GM03348 (cell line): ENCODE measurements at places on chromosomes 12 and 14.
A peak's percentile ranks its signal among the peaks of the same experiment; 100 is the strongest.

DNA sequence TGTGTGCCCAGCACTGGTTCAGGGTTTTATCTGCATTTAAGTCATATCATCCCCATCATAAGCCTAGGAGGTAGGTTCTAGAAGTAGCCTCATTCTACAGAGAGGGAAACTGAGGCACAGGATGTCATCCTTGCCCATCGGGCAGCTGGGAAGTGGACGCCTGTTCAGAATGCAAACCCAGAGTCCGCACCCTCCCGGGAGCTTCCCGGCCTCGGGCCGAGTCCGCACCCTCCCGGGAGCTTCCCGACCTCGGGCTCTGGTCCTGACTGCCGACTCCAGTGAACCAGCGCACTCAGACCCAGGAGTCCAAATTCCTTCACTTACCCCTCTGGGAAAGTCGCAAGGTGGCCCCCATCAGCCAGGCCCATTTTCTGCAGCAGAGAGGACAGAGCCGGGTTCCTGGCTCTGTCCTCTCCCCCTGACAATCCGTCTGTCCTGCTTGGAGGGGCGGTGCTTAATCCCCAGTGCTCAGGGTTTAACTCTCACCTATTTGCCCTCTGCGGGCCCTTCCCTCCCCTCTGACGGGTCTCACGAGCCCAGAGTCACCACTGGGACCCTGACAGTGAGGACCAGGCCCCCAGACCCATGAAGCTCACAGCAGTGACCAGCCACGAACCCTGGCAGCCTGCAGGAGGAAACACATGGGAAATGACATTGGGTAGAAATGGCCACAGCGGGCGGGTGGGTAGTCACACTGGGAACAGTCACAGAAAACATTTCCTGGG lies 141.9 kb downstream of the PIWIL1 start:
- no peak for DNase-seq

- DNase-seq, result no peak
Measured at GRCh38 chr14:34078117-34078743, 127.4 kb upstream of the EGLN3 start.

DNA sequence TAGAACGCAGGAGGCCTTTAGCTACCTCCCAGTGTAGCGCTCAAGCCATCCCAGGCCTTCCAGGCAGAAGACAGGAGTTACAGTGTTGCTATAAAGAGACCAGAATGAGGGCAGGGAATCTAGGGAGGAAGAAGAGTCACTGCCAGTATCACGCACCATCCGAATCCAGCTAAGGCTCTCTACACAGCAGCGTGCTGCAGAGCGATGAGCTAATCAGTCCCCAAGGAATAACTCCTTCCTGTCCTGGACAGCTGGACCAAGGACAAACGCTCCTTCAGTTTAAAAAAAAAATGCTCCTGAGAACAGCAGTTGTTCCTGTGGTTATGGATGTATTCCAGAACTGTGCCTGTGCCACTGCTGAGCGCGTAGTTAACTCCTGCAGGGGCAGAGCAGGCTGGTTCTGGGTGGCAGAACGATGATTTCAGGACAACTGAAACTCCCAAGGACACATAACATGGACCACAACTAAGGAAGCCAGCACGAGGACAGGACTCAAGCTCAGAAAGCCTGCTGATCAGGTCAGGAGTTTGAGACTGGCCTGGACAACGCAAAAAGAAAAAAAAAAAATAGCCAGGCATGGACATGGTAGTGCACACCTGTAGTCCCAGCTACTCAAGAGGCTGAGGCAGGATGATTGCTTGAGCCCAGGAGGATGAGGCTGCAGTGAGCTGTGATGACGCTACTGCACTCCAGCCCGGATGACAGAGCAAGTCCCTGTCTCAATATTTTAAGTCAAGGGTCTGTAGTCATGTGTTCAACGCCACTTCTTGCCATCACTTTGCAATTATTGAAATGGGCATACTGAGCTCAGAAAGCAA lies 2.6 kb downstream of the IFFO1 start:
- peak; percentile 73 for DNase-seq

- DNase-seq, result no peak
Measured at GRCh38 chr14:36111822-36112583, 64.5 kb downstream of the PTCSC3 start.

DNA sequence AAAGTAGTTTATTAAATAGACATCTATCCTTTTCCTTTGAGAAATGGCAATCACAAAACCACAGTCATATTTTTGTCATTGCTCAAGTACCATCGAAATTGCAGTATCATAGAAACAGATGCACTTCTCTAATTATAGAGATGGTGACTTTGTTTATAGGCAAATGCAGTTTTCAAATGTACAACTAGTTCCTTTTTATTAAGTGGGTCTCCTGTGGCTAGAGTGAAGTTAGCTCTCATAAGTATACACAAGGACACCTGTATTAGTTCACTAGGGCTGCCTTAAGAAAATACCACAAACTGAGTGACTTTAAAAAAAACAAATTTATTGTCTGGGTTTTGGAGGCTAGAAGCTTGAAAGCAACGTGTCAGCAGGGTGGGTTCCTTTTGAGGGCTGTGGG lies 62.8 kb downstream of the OTOGL start:
- DNase-seq, result no peak

- DNase-seq, result peak; percentile 60
Measured at GRCh38 chr14:80213602-80214001, 2.3 kb upstream of the DIO2 start.

DNA sequence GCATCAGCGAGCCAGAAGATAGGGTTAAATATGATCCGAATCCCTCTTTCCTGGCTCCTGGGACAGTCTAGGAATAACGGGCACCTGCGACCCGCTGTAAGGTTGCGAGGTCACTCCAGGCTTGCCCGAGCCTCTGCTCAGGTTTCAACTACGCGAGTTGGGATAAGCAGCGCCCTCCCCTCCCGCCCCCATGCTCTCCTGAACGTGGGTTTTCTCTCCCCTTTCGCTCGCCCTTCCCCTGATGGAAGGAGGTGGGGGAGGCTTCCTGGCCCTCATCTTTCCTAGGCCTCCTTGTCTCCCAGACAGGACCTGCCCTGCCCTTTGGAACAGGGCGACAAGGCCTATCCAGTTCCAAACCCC lies 753 bp upstream of the ATP5MC2 start:
- peak; percentile 47 for DNase-seq

DNA sequence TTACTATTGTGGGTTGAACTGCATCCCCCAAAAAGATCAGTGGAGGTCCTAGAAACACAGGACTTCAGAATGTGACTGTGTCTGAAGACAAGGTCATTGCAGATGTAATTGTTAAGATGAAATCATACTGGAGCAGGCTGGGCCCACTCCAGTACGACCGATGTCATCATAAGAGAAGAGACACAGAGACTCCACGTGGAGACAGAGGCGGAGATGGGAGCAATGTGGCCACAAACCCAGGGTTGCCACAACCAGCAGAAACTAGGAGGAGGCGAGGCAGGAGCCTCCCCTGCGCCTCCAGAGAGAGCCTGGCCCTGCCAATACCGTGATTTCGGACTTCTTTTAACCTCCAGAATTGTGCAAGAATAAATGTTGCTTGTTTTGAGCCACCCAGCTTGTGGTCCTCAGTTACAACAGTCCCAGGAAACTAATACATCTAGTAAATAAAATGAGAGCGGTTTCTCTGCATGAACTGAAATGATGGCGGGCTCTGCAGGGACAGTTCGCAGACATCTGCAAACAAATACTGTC lies 25.7 kb upstream of the FZD10 start:
- no peak for DNase-seq

- no peak for DNase-seq
Measured at GRCh38 chr12:52180971-52181628, 10.7 kb downstream of the KRT80 start.

DNA sequence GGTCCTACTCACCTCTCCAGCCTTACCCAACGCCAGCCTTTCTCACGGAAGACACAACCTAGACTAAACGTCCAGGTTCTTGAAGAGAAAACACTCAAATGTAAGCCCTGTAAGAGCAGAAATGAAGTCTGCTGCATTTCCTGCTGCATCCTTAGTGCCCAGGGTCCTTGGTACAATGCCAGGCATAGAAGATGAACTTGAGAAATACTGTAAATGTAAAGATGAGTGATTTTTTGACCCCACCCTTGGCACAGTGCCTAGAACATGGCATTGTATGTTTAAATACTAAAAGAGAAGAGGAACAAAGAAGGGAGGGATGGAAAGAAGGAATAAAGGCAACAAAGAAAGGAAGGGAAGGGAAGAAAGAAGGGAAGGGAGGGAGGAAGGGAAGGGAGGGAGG lies 514.6 kb downstream of the MED13L start:
- DNase-seq, result no peak

GRCh38 chr12:82434392-82434911 lies 76.1 kb downstream of the METTL25 start:
- no peak for DNase-seq

- DNase-seq, result peak; percentile 93
Measured at GRCh38 chr12:121793838-121794533, 498 bp upstream of the RHOF start.

DNA sequence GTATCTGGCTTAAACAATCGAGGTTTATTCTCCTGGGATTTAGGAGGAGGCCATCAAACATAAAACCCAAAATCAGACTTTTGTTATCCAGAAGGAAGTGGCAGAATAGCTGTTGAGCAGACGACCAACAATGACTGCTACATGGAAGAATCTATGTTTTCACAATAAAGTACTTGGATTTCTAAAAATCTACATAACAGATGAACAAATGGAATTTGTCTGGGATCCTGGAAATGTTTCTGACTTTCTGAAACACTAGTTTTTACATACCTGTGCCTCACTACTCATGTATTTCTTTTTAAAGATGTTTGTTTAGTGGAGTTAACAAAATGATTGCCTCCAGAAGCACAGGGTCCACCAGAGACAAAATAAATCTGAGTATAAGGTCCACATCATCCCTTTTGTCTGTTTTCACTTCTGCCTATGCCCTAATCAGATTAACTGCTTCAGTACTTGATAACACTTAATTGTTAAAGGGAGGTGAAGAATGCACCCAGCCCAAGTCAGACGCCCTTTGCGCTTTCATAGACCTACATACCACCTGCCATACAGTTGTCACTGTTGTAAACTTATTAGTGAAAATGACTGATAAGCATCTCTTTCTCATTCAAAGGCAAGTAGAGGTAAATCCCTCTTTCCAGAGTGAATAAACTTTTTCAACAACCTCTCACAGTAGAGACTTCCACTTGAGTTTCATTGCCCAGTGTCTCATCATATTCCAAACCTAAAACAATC lies 164.6 kb downstream of the EGLN3 start:
- DNase-seq, result no peak

GRCh38 chr12:68959891-68960464 lies 27.0 kb upstream of the CPM start:
- DNase-seq, result no peak

- DNase-seq, result no peak
Measured at GRCh38 chr12:21500786-21501257, 613 bp downstream of the RECQL start.

DNA sequence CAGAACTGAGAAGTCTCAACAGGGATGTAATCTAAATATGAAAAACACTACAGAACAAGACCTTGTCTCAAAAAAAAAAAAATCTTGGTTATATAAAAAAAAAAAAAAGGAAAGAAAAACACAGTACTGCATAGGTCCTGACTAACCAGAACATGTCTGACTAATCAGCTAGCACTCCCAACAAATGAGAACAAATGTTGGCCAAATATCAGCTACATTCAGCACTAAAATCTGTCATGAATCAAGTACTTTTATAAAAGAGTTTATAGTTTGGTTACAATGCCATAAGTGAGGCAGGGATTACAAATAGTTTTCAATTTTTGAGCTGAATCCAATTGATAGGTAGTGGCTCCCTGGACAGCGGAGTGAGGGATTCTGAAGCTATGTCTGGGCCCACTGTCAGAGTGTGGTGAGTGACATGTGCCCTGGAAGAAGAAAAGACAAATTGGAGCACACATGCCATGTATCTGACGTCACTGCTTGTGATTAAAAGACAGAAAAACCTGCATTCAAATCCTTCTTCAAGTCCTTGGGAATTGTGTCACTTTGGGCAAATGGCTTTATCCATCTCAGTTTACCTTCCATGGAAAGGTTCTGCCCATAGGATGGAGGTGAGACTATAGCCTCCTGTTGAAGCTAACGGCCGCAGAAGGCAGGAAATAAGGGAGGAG lies 5.6 kb upstream of the FAM234B start:
- peak; percentile 80 for DNase-seq

GRCh38 chr14:62283837-62284236 lies 521.6 kb downstream of the SNAPC1 start:
- no peak for DNase-seq

GRCh38 chr12:94536040-94536965 lies 76.6 kb upstream of the CEP83 start:
- no peak for DNase-seq

GRCh38 chr14:96297000-96297399 lies 41.0 kb downstream of the BDKRB1 start:
- DNase-seq, result peak; percentile 22

- no peak for DNase-seq
Measured at GRCh38 chr14:86088156-86088555, 558.2 kb downstream of the FLRT2 start.

GRCh38 chr14:91417120-91417982 lies at the start of gene CCDC88C:
CCDC88C (minus strand) TSS chr14:91417820; CDS start chr14:91417690, 130 bp downstream.
- peak; percentile 68 for DNase-seq

DNA sequence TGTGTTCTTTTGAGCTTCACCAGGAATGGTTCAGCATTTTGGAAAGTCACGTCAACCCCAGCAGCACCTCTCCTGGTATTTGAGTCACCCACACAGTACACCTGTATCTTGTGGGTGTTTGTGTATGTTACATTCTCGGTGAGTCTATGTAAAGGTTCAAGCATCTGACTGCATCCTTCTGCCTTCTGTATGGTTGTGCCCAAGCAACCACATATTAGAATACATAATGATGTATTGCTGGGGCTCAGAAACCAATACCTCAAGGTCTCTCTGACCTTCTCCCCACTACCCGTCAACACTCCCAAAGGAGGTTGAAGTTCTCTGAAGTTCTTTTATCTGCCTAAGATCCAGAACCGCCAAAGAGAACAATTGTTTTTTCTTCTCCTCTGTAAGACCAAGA lies 9.2 kb upstream of the TMEM229B start:
- no peak for DNase-seq

DNA sequence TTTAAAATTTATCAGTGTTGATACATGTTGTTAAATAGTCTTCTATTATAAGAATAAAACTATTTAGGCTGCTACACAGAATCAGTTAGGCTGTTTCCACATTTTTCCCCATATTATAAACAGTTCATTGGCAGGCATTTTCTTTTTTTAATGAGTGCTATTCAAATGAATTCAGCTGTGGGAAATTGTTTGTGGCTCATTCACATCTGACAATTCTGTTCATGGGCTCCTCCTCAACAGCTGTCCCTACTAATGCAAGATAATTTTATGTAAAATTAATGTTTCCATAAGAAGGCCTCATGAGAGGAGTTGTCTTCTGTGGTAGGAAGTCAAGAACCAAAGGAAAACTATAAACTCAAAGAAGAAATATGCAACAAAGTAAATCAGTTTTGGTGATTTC lies 218.0 kb downstream of the PPFIA2 start:
- DNase-seq, result no peak
